ENCODE measurements at places on chromosomes 4 and X.
A peak's percentile ranks its signal among the peaks of the same experiment; 100 is the strongest.

DNA sequence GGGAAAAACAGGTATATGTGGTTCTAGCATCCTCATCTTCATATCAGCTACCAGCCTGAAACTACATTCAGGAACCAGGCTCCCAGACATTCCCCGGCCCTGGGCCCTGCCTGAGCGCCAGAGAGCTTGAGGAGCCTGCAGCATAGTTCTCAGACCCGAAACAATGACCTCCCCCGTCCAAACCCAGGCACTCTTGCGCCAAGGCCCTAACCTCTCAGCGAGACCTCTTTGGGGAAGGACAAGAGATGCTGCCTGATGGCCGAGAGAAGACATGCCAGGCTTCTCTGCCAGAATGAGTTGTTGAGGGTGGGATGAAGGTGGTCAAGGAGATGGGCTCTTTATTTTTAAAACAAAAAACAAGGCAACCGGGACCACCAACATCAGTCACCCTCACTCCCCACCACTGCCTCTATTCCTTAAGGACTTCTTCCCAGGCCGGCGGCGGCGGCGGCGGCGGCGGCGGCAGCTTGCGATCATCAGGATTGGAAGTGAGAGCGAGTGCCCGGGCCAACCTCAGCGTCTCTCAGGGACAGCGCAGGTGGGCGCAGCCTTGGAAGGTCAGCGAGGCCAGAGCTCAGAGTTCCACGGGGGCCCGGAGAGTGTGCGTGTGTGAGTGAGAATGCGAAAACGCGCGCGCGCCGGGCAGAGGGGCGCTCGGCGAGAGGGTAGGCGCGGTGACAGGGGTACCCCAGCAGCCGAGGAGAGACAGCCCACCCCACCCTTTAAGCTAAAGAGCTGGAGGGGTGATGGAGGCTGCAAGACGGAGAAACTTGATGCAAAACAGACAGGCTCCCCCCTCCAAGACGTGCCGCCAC is 601 bp downstream of the INPP4B start:
- DNase-seq: no peak

GRCh38 chr4:184401397-184402171 is 72.8 kb downstream of the IRF2 start:
- DNase-seq: no peak

DNA sequence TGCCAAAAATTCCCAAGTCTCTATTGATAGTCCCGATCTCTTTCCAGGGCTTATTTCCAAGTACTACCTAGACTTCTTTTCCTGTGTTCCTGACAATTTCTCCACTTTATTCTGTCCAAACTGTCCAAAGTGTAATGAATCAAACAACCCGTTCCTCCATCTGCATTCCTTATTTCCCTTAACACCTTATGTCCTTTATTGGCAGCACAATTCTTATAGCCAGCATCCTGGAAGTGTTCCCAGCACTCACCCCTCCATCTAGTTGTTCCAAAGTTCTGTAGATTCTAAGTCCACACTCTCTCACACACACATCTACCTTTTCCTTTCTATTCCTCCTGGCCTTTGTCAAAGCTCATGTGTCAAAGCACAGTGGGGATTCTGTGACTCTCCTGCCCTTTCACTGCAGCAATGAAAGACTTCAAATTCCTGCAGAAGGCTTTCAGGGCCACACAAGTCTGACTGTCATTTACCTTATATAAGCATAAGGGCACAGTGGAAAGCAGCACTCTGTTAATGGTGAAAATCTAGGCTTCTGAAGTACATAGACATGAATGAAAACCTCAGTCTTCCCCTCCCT is 22.1 kb downstream of the LIMCH1 start:
- DNase-seq: no peak

DNA sequence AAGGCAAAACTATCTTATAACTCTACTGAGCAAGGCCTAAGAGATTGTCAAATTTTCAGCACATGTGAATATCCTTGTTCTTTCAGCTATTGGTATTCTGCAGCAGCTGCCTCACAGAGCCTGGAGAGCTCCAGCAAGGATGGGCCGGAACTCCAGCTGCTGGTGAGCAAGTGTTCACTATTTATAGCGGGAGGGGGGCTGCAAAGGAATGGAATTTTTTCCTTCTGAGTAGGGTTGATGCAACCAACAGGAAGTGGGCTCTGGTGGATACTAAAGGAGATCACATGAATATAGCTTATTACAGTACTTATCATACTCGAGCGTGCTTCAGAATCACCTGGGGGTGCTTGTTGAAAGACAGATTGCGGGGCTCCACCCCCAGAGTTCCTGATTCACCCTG is 20.2 kb upstream of the SETD7 start:
- DNase-seq: no peak

- DNase-seq: no peak
Measured at GRCh38 chrX:96703816-96704215, 19.2 kb downstream of the DIAPH2 start.

GRCh38 chr4:169064296-169064695 is 54.2 kb upstream of the CBR4 start:
- peak; percentile 27 for DNase-seq

DNA sequence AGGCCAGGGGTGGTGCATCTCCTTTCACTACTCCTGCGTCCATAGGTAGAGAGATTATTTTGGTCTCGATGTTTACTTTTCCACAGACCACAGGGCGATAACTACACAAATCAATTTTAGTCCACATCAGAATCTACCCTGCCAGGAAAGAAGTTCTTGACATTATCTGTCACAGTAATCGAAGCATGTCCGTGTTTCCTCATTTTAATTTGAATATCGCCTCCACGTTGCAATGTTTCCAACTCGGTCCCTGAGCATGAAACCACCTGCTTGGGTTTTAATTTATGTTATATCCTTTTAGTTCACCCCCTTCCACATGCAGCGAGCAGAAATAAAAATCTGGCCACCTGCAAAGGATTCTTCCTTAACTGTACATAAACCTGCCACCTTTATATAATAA is 100.1 kb upstream of the ATXN3L start:
- no peak for DNase-seq

DNA sequence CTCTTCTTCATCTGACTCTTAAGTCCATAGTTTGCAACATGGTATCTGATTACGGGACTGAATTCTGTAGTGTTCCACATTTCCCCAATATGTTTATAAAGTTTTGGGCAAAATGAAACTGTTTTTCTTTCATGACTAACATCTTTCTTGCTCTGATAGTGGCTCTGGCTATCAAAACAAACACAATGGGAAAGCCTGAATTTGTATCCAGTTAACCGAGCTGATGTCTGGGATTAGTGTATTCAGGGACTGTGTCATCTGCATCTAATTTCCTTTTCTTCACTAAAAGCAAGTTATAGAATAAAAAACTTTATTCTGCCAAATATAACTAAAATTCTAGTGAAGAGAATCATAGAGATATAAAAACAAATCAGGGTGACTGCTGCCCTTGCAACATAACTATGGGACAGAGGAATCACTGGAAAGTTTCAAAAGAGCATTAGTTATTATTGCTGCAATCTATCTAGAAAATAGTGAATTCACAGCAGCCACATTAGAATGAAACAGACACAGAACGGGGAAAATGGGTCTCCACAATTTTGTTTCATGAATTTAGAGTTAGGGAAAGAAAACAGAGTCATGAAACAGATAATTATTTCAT is 61.3 kb downstream of the ANTXR2 start:
- peak; percentile 47 for DNase-seq

DNA sequence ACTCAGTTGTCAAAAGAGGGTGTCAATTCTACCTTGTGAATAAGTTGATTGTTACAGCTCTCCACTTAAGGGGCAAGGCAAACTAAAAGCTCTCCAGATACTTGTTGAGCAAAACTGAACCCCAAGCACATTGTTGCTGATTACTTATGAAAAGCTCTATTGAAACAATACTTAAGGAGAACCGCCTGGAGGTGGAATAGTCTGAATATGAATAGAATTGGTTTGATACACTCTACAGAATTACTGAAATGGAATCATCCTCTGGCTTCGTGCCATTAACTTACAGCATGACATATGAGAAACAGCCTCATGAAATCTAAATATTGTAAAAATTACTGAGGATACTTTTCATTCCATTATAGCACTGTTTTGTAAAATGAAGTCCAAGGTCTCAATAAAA is 127.0 kb upstream of the SH3RF1 start:
- no peak for DNase-seq

GRCh38 chr4:19455196-19455595 is 796.5 kb upstream of the SLIT2 start:
- DNase-seq: no peak

- DNase-seq: no peak
Measured at GRCh38 chrX:110132450-110133114, 129.7 kb downstream of the TMEM164 start.

DNA sequence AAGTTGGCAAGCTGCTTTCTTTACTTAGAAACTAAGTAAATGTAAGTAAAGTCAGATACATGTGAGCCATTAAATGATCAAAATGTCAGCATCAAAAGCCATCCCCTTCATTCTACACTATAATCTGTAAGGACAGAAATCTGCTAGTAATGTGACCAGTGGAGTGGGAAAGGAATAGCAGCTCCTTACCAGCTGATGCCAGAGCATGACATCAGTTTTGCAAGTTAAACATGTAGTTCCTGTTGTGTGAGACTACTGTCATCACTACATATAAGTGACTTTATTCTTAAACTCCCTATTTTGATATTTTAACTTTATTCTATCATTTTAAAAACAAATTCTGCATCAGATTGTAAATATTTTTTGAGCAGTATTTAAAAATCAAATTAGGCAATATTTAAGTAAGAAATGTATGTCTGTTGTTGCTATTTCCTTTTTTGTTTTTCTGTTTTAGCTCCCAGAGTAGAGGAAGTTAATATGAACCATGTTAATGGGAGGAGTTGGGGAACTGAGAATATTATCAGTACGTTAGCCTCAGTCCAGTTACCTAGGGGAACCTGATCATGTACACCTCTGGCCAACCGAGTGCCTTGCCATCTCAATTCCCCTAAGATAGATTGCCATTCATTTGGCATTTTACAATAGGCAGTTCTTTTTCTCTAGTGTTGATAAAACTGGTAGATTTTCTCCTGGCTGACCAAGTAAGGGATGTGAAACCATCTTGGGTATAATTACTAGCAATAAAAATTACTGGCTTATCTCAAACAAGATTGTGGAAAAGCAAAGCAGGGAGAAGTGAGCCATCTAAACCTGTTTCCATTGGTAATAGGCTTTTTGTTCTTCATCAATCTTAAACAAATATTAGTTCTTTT is 34.7 kb downstream of the CCNI start:
- DNase-seq: no peak

- no peak for DNase-seq
Measured at GRCh38 chrX:16067886-16068515, 55.4 kb upstream of the GRPR start.

DNA sequence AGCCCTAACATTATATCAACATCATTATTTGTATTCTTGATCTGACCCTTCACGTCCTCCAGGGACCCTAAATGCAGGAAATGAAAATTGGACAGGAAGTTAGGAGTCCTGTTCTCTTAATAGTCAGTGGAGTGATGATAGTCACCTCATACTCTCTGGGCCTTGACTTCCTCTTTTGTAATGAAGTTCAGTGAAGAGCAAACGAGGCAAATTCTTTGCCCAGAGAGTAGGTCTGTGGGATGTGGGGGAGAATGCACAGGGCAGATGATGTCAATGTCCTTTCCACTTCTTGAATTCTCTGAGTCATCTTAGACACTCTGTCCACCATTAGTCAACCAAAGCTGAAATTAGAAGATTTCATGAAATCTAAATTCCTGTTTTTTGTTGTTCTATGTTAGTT is 17.1 kb upstream of the GPRIN3 start:
- peak; percentile 29 for DNase-seq

- no peak for DNase-seq
Measured at GRCh38 chr4:138400543-138400942, 158.4 kb upstream of the SLC7A11 start.

GRCh38 chr4:184347251-184348239 is 126.8 kb downstream of the IRF2 start:
- DNase-seq: peak; percentile 21

- no peak for DNase-seq
Measured at GRCh38 chr4:81143183-81143582, 71.8 kb downstream of the PRKG2 start.

- DNase-seq: no peak
Measured at GRCh38 chr4:36310216-36310615, 28.8 kb downstream of the DTHD1 start.

GRCh38 chr4:147182041-147182440 is 236.4 kb upstream of the TTC29 start:
- no peak for DNase-seq

DNA sequence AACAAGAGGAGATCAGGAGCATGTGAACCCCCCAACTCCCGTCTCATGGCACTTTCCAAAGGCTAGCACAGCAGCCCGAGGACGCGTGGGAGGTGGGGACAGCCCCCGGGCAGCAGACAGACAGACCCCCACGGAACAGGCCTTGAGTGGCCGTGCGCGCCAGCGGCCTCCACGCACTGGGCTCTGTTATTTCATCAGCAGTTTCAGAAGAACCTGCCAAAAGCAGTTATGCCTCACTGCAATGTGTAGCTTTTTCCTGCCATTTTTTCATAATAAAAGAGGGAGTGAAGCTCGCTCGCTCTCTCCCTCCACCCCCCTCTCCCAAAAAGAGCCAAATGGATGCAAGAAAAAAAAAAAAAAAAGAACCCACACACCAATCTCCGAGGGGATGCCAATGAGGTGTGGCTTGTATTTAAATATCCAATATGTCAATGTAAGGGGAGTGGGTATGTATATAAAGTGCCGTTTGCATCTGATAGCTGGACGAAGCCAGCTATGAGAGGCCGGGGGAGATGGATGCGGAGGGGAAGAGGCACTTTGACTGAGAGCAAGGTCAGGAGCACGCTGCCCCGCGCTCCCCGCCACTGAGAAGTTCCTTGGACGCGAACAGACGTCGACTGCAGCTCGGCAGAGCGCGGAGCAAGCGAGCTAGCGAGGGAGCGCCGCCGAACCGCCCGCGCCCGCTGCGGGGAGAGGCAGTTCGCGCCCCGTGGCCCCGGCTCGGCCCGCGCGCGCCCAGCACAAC is at the start of gene FGF16:
FGF16 (plus strand) TSS at position 482 of the 745 bp plus-strand sequence. CDS start 286 bp downstream, outside the sequence.
- DNase-seq: no peak

DNA sequence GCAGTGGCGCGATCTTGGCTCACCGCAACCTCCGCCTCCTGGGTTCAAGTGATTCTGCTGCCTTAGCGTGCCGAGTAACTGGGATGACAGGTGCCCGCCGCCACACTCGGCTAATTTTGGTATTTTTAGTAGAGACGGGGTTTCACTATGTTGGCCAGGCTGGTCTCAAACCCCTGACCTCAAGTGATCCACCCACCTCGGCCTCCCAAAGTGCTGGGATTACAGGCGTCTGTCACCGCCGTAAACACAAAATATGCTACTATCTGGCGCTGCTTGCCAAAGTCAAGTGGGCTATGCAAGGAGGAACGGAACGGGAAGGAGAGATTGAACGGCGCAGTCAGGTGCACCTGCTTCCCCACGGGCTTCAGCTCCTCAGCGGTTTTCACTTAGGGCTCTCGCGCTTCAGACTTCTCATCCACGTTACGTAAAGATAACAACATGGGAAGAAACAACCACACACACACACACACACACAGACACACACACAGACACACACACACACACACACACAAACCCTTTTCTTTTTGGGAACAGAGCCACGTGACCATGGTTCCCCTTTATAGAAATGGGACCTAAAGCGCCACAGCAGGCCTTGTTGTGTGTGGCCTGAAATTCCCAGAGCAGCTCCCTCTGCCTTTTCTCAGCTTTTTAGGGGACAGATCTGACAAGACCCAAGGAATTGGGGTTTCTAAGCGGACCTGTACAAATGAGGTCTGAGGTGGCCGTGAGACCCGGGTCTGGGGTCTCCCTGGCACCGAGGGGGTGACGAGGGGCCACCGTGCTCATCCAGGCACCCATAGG is 1.5 kb downstream of the P2RY8 start:
- no peak for DNase-seq

- DNase-seq: no peak
Measured at GRCh38 chr4:25687773-25688172, 32.1 kb downstream of the SLC34A2 start.

Measured in AG08395 (cell line).